HCEC 1CT (cell line): ENCODE measurements at places on chromosomes 16 and 17.

GRCh38 chr17:41184480-41184961 is at the start of gene KRTAP4-1:
TSS of gene KRTAP4-1 (minus strand) at chr17:41184911. CDS start at chr17:41184854, 57 bp downstream.
- no peak for DNase-seq

DNA sequence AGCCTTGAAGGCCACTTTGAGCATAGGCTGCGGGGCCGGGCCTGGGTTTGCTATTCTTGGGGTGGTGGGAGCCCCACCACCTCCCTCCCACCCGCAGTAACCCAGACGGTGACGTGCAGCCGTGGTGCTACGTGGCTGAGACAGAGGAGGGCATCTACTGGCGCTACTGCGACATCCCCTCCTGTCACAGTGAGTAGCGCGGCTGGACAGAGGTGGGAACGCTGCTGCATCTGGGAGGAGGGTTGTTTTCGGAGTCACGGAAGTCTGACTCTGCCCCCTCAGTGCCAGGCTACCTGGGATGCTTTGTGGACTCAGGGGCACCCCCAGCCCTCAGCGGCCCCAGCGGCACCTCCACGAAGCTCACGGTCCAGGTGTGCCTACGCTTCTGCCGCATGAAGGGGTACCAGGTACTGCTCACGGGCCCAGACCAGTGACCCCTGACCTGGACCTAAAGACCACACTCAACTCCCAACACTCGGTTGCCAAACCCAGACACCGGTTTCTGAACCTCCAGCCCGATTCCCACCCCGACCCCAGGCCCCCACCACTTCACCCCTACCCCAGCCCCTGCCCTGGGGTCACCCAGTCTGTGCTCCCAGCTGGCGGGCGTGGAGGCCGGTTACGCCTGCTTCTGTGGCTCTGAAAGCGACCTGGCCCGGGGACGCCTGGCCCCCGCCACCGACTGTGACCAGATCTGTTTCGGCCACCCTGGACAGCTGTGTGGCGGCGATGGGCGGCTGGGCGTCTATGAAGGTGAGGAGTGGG is 2.1 kb downstream of the KREMEN2 start:
- DNase-seq = no peak

DNA sequence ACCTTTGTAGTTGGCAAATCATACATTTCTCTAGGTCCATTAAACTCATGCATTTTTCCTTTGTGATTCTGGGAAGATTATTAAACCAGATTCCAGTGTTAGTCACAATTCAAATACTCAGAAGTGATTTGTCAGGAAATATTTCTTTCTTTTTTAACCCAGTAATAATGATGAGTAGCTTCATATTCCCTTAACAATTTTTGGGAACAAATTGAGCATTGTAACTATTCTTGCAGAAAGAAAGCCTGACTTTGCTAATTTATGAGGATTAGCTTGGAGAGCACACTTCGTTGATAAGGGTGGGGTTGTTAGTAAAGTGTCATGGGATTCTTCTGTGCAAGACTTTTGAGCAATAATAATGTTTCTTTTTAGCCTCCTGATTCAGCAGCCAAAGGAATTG is 18.7 kb upstream of the KRT24 start:
- DNase-seq = no peak

DNA sequence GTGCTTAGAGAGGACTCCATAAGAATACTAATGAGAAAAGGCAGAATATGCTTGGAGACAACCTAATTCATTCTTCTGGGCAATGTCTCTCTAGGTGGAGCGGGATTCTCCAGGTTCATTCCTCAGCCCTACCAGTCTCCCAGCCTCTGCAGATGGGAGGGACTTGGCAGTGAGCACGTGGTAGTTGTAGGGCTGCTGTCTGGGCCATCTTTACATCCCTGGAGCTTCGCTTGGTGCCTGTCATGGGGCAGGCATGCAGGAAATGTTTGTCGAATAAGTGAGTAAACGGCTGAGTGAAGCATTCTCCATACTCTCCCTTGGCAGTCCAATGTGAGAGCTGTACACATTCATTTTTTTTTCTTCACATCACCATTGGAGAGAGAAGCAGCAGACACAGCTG is 387.5 kb downstream of the UTP18 start:
- no peak for DNase-seq

DNA sequence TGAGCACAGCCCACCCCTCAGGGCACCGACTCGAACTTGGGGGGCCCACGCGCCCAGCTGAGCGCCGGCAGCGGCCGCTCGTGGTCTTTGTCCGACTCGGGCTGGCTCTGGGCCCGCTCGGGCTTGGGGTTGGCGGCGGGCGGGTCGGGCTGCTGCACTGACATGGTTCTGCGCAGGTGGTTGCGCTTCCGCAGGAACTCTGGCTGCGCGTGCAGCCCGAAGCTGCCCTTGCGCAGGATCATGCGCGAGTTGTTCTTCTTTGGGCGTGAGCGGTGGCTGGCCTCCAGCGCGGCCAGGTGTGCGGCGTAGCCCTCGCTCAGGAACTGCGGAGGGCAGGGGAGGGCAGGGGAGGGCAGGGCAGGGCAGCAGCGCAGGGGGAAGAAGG is 11.1 kb downstream of the PIMREG start:
- DNase-seq = no peak

- DNase-seq = no peak
Observed at GRCh38 chr17:9240659-9241370, 219.5 kb downstream of the NTN1 start.

DNA sequence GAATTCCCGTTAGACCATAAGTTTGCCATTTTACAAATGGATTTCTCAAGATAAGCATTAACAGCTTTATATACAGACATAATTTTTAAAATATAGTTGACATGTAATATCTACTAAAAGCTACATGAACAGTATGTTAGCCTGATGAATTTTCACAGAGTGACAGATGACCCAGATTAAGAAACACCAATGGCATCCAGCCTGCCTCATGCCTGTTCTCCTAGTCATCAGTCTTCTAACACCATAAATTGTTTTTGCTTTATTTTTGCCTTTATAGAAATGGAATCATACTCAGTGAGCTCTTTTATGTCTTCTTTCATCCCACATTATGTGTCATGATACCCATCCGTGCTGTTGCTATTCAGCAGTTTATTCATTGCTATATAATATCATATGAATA is 80.0 kb downstream of the ATF7IP2 start:
- DNase-seq = no peak

DNA sequence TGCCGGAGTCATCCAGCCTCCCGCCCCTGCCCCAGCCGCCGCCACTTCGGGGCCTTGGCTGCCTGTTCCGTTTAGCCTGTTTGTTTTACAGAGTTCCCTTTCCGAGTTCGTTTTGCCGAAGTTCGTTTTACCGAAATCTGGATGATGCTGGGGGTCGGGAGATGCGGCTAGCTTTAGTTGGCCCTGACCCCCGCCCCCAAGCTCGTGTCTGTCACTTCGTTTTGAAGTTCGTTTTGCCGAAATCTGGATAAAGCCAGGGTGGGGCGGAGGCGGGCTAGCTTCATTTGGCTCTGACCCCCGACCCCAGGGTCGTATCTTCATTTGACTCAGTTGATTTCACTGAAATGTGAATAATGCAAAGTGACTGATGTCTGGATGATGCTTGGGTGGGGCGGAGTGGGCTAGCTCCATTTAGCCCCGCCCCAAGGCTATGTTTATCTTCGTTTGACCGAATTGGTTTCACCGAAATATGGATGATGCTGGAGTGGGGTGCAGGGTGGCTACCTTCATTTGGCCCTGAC is 591 bp downstream of the PSMD7 start:
- no peak for DNase-seq

DNA sequence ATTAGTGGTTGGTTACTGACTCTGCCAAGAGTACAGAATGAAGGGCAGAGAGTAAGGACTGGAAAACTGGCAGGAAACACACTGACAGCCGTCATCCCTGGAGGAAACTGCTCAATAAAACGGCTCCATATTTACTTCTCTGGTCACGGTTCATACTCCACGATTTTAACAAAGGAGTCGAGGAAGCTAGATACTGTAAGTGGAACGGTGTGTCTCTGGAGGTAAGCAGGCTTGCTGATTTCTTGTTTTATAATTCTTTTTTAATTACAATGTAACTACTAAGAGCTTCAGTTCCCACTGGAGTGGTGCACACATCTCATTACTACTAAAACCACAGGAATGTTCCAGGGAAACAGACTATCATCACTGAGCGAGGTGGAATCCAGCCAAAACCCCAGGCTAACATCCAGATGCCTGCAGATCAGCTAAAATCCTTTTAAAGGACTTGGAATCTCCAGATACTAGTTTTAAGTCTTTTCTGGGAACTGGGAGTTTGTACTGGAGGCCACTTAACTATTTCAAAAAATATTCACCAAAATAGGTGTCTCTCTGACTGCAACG is 17.8 kb downstream of the SERPINF1 start:
- peak; percentile 93 for DNase-seq

GRCh38 chr17:28500712-28501379 is 5.3 kb upstream of the FOXN1 start:
- DNase-seq = no peak

DNA sequence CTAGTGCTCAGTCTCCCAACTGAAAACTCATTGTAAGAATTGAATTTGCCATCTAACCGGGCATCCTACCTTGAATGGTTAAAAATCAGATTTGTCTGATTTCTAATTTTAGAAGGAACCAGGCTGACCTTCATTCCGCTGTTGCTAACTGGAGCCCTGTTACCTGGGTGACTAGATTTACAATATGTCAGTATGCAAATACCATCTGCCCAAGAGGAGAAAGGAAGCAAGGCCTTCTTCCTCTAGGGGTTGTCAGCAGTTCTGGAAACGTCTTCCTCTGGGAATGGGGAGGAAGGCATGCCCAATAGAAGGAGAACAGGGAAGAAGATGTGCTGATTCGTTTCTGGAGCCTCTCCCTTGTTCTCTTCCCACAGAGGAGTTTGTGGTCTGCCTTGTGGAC is 137.9 kb downstream of the PITPNC1 start:
- no peak for DNase-seq

- no peak for DNase-seq
Observed at GRCh38 chr17:77143306-77143705, 2.5 kb downstream of the SEC14L1 start.

DNA sequence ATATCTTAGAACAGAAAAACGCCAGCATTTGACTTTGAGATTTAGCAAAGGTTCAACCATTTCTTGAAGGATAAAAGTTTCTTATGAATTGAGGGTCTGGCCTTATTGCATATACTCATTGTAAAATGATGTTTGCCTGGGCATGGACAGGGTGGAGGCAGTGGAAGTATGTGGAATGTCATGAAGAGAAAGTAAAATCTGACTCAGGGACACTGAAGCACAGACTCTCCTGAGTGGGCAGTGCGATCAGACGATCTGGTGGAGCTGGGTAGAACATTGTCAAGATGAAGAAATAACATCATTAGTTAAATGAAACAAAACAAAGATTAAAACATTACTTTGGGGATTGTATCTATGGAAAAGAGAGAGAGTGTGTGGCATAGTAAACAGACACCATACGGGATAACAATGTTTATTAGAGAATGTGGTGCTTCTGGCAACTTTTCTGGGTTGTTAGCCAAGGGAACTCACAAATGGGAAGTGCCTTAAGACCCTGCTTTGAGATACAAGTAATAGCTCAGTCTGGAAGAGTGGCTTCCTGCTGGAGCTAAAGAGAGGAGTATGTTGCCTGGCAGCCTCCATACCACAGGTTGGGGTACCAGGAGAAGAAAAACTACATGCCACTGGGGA is 4.4 kb downstream of the MAP3K3 start:
- no peak for DNase-seq

DNA sequence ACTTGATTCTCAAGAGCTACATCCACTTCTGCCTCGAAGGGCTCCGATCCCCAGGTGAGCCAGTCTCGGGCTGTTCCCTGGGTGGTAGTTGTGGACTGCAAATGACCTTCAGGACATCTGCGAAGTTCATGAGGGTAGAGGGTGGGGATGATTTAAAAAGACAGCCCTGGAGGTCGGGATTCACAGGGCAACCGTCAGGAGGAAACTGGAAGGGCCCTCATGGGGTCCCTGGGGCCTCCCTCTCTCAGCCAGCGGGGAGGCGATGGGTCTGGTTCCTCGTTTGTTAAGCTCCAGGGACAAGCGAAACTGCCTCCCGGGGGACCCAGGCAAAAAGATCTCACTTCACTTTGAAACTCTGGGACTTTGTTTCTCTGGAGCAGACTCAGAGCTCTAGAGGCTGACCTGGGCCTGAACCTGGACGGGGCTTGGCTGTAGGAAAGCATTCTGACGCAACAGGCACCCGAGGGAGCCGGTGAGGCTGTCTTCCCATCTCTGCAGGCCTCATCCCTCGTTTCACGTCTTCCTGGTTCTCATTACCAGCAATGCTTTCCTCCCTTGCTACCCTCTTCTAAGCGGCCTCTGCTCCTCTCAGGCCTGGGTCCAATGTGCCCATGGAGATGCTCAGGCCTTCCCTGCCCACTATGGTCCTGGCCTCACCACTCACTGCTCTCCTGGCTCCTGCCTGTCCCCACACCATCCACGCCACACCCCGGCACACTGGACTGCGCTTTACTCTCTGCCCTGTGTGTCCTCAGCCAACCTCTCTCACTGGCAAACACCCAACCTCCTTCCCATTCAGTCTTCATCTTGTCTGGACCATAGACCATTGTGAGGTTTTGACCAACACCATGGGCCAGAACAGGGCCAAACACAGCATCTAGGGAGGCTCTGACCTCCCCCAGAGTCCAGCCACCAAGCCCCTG is 214.2 kb upstream of the TNRC6C start:
- no peak for DNase-seq

GRCh38 chr17:692116-692515 is 22.5 kb downstream of the VPS53 start:
- peak; percentile 81 for DNase-seq
